Mammary microvascular endothelial cell (primary cell): ENCODE measurements at places on chromosomes 7 and 10. TPM values are rescaled to one million over a fixed set of nuclear protein-coding genes. Genes with fewer than 3 reads are reported as not detected.

WDR86 gene
- total RNA-seq = not detected in 2 replicates

FLNC gene
- 180 and 210 TPM in 2 replicates for total RNA-seq

FAM185A gene
- 11.5 and 12.5 TPM in 2 replicates for total RNA-seq

PSTK gene
- 3.0 and 3.6 TPM in 2 replicates for total RNA-seq
